ENCODE measurements at places on chromosomes 6 and 20.

GRCh38 chr6:99187429-99187828, 162.0 kb downstream of the FAXC start:
- no peak for DNase-seq

GRCh38 chr6:142786476-142786875, 158.5 kb downstream of the HIVEP2 start:
- no peak for DNase-seq

DNA sequence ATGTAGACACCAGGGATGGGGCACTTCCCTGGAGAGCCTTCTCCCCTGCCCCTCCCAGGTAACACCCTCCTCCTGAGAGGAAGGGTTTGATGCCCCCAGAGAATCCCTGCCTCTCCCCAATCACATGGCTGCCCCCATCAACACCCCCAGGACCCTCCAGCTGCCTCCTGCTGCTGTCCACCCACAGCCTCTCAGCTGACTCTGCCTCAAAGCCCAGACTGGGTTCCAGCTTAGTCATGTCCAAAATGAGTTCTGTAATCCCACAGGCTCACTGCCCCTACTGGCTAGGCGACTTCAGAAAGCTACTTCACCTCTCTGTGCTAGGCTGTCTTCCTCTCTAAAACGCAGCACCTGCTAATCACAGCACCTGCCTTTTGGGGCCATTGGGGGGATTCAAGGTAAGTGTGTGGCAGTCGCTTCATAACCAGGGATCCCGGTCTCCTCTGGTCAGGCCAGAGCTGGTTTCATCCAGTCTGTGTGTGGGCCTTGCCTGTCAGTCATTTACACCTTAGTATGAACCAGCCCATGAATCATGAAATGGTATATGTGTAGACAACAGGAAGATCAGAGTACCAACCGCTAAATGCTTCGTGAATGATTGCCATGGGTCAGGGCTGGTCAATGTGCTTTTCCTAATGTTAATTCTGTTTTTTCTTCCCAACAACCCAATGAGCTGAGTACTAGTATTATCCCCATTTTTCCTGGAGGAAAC, 40.4 kb downstream of the TFEB start:
- DNase-seq, result no peak

- DNase-seq, result peak; percentile 62
Observed at GRCh38 chr6:167056370-167056769, 57.2 kb downstream of the CEP43 start.

DNA sequence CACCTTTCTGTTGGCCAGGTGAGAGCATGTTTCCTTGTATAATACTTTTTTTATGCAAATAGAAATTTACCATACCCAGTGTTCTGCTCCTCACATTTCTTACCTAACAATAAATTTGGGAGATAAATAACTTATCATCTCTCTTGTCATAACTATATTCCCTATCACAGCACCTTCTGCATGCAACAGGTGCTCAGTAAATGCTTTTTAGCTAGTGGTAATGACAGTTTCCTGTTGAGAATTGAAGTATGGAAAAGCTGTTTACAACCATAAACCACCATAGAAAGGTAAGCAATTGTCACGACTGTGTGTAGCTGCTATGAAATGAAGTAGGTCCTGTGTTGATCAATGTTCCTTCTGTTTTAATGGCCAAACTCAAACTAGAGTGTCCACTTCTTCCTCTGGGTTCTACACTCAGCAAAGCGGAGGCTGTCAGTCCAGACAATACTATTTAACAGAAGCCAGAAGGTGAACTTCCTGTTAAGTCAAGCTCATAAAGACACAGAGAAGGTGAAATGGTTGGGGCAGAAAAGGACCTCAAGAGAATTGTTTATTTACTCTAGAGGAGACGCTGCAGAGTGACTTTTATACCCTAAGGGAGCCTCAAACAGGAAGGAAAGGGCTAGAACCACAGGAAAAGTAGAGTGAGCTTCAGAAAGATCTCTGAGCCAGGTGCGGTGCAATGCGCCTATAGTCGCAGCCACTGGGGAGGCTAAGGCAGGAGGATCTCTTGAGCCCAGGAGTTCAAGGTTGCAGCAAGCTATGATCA, 84.0 kb upstream of the SLC22A16 start:
- DNase-seq, result peak; percentile 40

DNA sequence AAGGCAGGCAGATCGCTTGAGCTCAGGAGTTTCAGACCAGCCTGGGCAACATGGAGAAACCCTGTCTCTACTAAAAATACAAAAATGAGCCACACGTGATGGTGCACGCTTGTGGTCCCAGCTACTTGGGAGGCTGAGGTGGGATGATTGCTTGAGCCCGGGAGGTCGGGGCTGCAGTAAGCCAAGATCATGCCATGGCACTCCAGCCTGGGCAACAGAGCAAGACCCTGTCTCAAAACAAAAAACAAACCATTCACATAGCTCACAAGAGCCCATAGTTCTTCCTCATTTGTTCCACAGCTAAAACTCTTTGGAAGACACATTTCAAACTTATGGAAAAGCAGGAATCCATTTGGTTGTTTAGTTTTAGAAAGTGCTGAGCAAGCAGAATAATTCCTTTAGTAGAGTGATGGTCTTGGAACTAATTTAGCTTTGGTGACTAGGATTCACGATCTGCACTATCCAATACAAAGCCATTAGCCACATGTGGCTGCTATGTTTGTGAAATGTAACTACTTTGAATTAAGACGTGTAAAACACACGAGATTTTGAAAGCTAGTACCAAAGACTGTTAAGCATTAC, 4.1 kb downstream of the ZNFX1 start:
- no peak for DNase-seq

DNA sequence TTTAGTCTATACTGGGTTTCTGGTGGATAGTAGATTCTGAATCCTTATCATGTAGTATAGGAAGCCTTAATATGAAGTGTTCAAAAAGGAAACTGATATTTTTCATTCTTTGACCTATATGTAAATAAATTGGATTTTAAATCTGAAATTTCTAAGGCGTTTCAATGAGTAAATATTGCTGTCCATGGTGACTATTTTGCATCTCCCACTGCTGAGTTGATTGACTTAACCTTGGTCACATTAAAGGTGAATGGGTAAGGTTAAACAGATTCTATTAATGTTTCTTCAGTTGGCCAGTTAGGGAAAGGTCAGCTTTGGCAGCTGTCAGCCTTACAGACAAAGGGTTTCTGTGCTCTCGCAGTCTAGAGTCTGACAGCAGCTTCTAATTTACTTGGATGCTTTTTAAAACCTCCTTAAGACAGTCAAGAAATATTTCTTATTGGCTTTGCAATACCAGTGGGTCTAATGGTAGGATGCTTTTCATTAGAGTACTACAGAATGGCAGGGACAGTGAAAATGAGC, 24.8 kb downstream of the PRIM2 start:
- DNase-seq, result no peak

DNA sequence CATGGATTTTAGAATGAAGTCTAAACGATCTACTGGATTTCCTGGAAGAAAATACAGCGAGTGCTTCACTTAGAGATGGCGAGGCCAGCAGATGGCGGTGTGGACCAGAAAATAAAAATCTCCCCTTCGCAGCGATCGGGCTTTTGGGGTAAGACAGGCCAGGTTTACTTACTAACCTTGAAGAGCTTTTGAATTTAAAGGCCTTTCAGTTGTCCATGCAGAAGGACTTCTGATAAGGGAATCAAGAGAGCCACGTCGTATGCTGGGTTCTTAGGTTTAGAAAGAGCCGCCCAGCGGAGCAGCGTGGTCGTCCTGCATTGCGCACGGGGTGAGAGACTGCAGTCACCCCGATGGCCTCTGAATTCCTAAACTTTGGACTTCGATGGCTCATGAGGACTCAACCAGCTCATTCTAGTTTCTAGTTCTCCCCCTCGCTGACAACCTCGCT, 125.2 kb upstream of the RALGAPA2 start:
- DNase-seq, result peak; percentile 29

GRCh38 chr6:140105241-140105640, 730.8 kb upstream of the CITED2 start:
- no peak for DNase-seq

- DNase-seq, result no peak
Observed at GRCh38 chr20:47907031-47907675, 121.9 kb upstream of the SULF2 start.

DNA sequence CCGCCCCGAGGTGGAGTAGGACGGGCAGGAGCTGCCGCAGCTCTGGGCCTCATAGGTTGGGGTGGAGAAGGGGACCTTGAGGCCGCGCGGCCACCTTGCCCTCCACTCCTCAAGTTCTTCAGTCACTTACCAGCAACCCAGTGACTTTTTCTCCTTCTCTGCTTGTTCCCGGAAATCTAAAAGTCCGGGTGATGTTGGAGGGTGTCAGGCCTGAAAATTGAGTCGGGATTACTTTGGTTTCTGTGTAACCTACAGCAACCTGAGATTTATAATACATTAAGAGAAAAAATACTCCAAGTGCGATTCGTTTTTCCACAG, 338 bp downstream of the RWDD1 start:
- no peak for DNase-seq

DNA sequence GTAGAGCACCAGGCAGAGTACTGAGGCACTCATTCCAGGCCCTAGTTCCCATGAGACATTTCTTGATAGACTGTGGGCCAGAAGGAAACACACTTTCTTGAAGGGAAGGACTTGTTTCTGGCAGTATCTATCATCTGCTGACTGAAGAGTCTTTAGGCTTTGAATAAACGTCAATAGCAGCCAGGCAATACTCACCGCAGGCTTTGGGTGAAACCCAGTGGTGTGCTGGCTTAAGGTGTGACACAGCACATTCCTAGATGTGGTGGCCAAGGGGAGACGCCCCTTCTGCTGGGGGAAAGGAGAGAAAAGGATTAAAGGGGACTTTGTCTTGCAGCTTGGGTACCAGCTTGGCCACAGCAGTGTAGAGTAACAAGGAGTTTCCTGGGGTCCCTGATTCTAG, 1039.6 kb downstream of the HACE1 start:
- DNase-seq, result no peak
